Lung microvascular endothelial cell (primary cell): ENCODE measurements at places on chromosomes 3 and 15.

DNA sequence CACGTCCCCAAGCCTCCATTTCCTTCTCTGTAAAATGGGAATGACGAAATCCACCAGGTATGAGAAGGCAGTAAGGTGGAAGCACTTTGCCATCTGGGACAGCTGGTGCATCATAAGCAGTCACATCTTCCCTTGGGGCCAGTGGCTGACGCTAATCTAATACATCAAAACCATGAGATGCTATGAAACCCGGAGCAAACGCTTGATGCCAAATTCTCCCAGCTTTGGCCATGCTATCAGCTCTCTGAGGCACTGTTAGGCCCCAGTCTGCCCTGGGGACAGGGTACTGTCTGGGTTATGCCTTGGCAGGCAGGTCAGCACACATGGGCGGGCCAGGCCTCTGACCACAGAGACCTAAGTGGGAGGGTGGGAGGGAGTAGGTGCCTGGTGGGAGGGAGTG is 66.1 kb downstream of the ADAMTS17 start:
- DNase-seq = no peak

DNA sequence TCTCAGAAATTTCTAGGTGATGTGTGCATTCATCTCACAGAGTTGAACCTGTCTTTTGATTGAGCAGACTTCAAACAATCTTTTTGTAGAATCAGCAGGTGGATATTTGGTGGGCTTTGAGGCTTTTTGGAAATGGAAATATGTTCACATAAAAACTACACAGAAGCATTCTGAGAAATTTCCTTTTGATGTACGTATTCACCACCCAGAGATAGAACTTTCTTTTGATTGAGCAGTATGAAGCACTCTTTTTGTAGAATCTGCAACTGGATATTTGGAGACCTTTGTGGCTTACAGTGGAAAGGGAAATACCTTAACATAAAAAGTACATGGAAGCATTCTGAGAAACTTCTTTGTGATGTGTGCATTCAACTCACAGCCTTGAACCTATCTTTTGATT is 3515.0 kb downstream of the GOLGA6L6 start:
- no peak for DNase-seq

- no peak for DNase-seq
Measured at GRCh38 chr3:28244491-28244890, 3.1 kb downstream of the CMC1 start.

GRCh38 chr3:9809239-9809614 is 835 bp upstream of the TTLL3 start:
- no peak for DNase-seq

GRCh38 chr3:183161552-183162336 is 790 bp downstream of the LAMP3 start:
- DNase-seq = no peak
